ENCODE measurements at places on chromosomes 5 and 9. TPM values are rescaled to one million over a fixed set of nuclear protein-coding genes. Genes with fewer than 3 reads are reported as not detected.

LECT2 gene
- not detected for polyA plus RNA-seq

STPG3 gene
- not detected for polyA plus RNA-seq

MYORG gene
- 0.13 TPM for polyA plus RNA-seq

PCDH1 gene
- not detected for polyA plus RNA-seq

GRXCR2 gene
- not detected for polyA plus RNA-seq
